ENCODE measurements at places on chromosomes 1 and 21.

- no peak overlapping the region for H3K4me3 ChIP-seq
- peak; percentile 21 for DNase-seq
- peaks cover 52% of the 10 kb centered on the region for H3K36me3 ChIP-seq
- no peaks in the 10 kb centered on the region for H3K27me3 ChIP-seq
- H3K27ac ChIP-seq = peak overlapping the region; percentile 37
- H3K4me1 ChIP-seq = peaks cover 20% of the 10 kb centered on the region
These were observed 4.3 kb upstream of the MFAP2 start for GRCh38 chr1:16984717-16985116.

DNA sequence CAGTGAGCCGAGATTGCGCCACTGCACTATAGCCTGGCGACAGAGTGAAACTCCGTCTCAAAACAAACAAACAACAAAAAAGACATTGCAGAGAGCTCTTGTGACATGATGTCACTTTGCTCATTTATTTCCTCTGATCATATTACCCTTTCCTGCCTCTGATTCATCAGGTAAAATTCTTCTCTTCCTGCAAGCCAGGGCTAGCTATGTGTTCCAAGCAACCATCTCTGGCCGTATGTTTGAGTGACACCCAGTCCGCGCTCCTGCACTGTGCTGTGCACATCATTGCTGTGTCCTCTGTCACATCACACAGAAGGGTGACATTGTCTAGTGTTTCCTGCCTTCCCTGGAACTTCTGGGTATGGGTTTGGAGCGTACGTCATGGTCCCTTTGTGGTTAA, 251.3 kb downstream of the PCP4 start:
- H3K27me3 ChIP-seq = no peaks in the 10 kb centered on the region
- no peak overlapping the region for H3K4me3 ChIP-seq
- no peak overlapping the region for H3K27ac ChIP-seq
- no peak for DNase-seq
- no peaks in the 10 kb centered on the region for H3K4me1 ChIP-seq
- H3K36me3 ChIP-seq = no peaks in the 10 kb centered on the region

GRCh38 chr1:223714849-223715603, 2.7 kb downstream of the CAPN2 start:
- peak; percentile 92 for DNase-seq
- H3K27ac ChIP-seq = peak overlapping the region; percentile 85
- no peaks in the 10 kb centered on the region for H3K27me3 ChIP-seq
- no peak overlapping the region for H3K4me3 ChIP-seq

DNA sequence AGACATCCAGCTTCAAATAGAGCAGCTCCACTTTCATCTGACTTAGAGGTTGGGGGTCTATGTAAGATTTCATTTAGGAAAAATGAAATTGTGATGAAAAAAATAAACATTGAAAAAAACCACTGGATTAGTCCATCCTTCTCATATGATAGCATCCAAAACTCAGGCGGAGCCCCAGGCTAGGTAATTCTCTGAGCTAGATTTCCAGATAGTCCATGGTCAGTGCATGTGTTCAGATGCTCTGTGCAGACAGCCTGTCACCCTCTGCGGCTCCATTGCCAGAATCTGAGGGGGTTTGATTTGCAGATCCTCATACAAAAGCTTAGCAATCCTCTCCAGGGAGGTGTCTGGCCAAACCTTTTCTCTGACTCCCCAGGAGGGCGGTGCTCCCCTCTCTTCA, 49.2 kb downstream of the C8B start:
- H3K27me3 ChIP-seq = no peaks in the 10 kb centered on the region
- H3K4me3 ChIP-seq = no peak overlapping the region
- H3K36me3 ChIP-seq = no peaks in the 10 kb centered on the region
- no peaks in the 10 kb centered on the region for H3K4me1 ChIP-seq

DNA sequence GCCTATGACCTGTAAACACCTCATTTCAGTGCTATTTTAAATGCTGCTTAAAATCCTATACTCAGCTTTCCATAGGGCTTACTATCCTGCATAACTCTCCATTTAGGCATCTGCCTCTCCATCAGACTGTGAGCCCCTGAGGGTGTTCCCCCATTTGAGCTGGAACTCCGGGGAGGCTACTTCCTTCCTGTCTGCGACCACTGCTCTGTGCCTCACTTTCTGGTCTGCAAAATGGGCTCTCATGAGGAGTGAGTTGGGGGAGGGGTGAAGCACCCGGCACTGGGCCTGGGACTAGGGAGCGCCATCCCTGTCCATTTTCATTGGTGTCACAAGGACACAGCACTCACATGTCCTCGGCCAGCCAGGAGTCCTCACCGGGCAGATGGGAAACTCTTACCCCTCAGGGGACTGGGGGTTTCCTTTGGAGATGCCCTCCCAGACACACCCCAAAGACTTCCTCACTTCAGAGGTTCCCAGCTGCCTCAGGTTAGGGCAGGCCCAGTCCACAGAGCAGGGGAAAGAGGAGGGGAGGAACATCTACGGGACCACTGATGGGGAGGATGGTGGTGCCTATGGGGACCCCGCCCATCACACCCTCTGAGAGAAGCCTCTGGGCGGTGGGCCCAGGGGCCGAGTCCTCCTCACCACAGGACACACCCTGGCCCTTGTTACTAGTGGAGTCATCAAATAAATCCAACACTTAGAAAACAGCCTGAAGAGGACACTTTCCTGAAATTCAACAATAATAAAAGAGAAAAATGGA, 134.9 kb downstream of the MATN1 start:
- no peaks in the 10 kb centered on the region for H3K27me3 ChIP-seq
- no peaks in the 10 kb centered on the region for H3K4me1 ChIP-seq
- H3K27ac ChIP-seq = no peak overlapping the region
- no peak for DNase-seq

- no peak overlapping the region for H3K4me3 ChIP-seq
- no peaks in the 10 kb centered on the region for H3K27me3 ChIP-seq
- H3K4me1 ChIP-seq = no peaks in the 10 kb centered on the region
- no peaks in the 10 kb centered on the region for H3K36me3 ChIP-seq
- no peak for DNase-seq
These were observed 165.8 kb downstream of the GIPC2 start for GRCh38 chr1:78211483-78212092.

GRCh38 chr1:19639999-19640362, 4.1 kb upstream of the NBL1 start:
- peak overlapping the region; percentile 87 for H3K27ac ChIP-seq
- no peaks in the 10 kb centered on the region for H3K27me3 ChIP-seq
- DNase-seq = peak; percentile 51
- no peak overlapping the region for H3K4me3 ChIP-seq
- peaks cover 14% of the 10 kb centered on the region for H3K4me1 ChIP-seq
- no peaks in the 10 kb centered on the region for H3K36me3 ChIP-seq

DNA sequence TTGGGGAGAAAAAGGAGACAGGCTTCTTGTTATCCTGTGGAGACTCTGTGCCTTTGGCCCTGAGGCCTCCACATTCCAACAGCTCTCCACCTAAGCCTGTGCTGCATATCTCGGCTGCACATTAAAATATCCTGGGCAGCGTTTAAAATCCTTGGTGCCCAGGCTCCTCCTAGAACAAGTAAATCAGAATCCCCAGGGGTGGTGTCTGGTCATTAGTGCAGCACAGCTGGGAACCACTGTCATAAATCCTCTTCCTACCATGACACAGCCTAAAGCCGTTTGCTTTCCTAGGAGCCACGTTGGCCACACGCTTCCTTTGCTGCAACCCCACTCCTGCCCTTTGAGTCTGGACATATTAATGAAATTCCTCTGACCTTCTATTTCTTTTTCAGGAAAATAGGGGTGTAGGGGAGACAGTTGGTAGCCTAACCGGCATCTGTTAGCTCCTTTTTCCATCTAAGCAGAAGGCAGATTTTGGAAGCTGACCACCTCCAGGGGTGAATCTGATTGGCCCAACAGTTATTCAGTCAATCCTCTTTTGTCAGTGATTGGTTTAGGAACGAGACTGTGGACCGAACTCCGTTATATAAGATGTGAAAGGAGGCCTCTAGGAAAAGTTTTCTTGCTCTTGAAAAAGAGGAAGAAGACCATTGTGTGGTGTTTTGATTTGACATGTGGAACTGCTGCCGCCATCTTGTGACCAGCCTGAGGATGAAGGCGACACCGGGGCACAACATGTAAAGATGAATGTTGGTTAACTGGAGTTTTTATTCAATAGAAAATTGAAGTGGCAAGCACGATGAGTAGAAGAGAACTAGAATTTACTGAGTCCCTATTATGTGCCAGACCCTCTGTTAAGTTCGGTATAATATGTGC, 41.9 kb downstream of the JUN start:
- H3K36me3 ChIP-seq = no peaks in the 10 kb centered on the region
- no peak overlapping the region for H3K4me3 ChIP-seq
- H3K27me3 ChIP-seq = no peaks in the 10 kb centered on the region
- peak; percentile 53 for DNase-seq
- H3K27ac ChIP-seq = no peak overlapping the region

DNA sequence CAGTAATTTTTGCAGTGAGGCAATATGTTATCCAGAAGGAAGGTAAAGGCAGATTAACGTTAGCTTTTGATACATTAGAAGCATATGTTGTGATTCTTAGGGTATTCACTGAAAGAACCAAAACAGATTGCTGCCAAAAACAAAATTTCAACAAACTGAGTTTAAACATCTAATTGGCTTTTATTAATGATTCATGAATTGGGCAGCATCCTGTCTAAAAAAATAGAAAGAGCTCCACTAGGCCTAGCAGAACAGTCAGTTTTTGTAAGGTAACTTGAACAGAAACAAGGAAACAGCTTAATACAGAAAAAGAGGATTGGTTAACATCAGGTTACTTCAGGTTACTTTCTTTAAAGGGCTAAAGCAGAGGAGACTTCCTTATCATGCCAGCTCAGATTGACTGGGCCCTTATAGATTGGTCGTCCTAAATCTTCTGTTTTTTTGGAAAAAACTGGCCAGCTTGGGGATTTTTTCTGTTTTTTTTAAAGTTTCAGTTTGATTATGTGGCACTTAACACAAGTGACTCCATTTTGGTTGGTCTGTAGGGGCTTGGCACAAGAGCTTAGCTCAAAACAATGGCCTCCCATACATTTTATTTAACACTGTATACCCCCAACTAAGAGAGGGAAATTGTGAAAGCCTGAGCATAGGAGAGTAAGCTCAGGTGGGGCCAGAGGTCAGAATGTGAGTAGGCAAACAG, 36.8 kb upstream of the GALNT2 start:
- H3K36me3 ChIP-seq = no peaks in the 10 kb centered on the region
- no peaks in the 10 kb centered on the region for H3K27me3 ChIP-seq
- no peak overlapping the region for H3K27ac ChIP-seq
- no peak overlapping the region for H3K4me3 ChIP-seq
- no peak for DNase-seq
- no peaks in the 10 kb centered on the region for H3K4me1 ChIP-seq

DNA sequence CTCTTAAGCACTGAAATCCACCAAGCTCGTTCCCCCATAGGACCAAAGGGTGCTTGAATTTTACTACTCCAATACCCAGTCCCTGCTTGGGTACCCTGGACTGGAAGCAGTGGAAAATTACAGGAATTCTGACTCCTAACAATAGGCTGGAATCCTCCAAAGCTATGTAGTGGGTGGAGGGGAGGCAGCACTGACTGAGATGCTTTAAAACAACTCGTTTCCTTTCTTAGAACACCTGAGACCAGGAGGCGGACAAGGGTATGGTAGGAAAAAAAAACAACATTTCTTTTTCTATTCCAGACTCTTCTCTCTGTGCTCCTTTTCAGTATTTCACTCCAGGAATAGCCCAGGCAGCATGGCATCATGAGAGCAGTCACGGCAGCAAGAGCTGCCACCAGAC, 2.3 kb downstream of the PEF1 start:
- H3K27me3 ChIP-seq = no peaks in the 10 kb centered on the region
- H3K27ac ChIP-seq = no peak overlapping the region
- H3K4me3 ChIP-seq = no peak overlapping the region
- H3K4me1 ChIP-seq = peaks cover 15% of the 10 kb centered on the region
- peaks cover 5% of the 10 kb centered on the region for H3K36me3 ChIP-seq
- DNase-seq = no peak

DNA sequence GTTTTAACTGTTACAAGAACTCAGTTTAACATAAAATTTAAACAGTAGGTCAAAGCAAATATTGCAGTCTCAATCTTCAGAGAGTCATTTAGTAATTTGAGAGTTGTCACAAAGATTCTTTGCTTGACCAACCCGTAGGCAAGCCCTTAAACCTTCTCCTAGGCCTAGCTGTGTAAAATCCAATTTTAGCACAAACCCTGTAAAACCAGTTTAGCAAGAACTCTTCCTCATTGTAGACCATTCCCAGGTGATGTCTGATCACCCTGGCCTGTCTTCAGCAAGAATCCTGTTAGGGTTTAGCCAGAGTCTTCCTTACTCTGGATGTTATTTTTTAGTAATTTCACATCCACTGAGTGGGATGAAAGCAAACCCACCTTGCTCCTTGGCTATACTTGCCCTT, 30.1 kb downstream of the LRIG2 start:
- DNase-seq = no peak
- no peaks in the 10 kb centered on the region for H3K4me1 ChIP-seq
- no peaks in the 10 kb centered on the region for H3K27me3 ChIP-seq
- no peak overlapping the region for H3K27ac ChIP-seq
- peaks cover 12% of the 10 kb centered on the region for H3K36me3 ChIP-seq

GRCh38 chr1:112264553-112264952, 131.5 kb upstream of the CTTNBP2NL start:
- H3K27ac ChIP-seq = no peak overlapping the region
- DNase-seq = peak; percentile 76
- peak overlapping the region; percentile 9 for H3K4me3 ChIP-seq
- no peaks in the 10 kb centered on the region for H3K27me3 ChIP-seq

DNA sequence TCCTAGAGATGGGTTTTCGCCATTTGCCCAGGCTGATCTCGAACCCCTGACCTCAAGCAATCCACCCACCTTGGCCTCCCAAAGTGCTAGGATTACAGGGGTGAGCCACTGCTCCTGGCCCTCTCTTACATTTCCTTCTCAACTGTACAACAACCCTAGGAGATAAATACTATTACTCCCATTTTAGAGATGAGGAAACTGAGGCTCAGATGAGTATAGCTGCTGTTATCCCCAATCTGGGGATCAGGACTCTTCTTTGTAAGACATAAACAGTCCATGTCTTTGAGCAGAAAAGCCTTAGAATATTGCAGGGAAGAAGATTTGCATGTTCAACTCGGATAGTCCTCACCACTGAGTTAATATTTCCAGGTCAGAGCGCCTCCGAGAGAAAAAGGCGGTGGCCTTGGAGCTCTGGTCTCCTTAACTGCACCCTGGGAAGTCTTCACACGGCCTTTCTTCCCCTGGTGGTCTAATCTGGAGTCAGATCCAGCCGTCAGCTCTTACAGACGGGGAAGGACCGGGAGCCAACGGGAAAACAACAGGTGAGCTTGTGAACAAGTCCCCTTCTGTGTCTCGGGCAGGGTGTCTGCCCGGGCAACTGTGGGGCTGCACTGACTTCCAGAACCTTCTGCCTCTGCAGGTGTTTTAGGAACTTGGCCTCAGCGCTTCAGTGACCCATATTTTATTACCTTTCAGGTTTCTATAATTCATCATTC, 5.9 kb upstream of the OLIG1 start:
- no peaks in the 10 kb centered on the region for H3K36me3 ChIP-seq
- H3K4me1 ChIP-seq = no peaks in the 10 kb centered on the region
- no peak overlapping the region for H3K27ac ChIP-seq

Data from mesenchymal stem cell (in vitro differentiated cells and primary cell).